ENCODE measurements at places on chromosomes 4 and X.

- DNase-seq, result no peak
Observed at GRCh38 chrX:134525086-134525792, 65.3 kb downstream of the HPRT1 start.

- DNase-seq, result no peak
Observed at GRCh38 chr4:88091378-88091777, 67.1 kb downstream of the ABCG2 start.

GRCh38 chr4:163495900-163496299 lies 1.4 kb downstream of the TMA16 start:
- no peak for DNase-seq

GRCh38 chr4:158940271-158940670 lies 162.6 kb upstream of the RAPGEF2 start:
- DNase-seq, result no peak

GRCh38 chr4:121421594-121421993 lies 40.8 kb upstream of the QRFPR start:
- DNase-seq, result peak; percentile 26

GRCh38 chr4:94714365-94715160 lies 43.2 kb upstream of the BMPR1B start:
- DNase-seq, result no peak

- DNase-seq, result peak; percentile 65
Observed at GRCh38 chrX:13376857-13377549, 57.1 kb upstream of the ATXN3L start.

DNA sequence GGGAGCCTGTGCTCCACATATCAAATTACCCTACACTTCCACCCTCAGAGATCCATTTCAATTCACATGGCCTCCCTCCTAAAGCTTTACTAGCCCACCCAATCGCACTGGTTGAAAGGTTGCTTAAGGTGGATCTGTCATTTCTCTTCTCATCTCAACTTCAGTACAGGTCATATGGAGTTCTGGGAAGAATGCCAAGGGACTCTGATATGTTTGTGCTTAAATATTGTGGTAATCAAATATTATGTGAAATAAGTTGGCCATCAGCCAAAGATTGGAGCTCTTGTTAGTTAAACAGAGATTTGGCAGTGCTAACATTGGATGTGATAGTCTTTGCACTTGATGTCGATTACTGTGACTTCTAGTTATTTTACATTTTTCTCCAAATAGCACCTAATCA lies 20.5 kb downstream of the SEPTIN6 start:
- no peak for DNase-seq

- DNase-seq, result no peak
Observed at GRCh38 chrX:118552121-118552900, 56.7 kb downstream of the DOCK11 start.

DNA sequence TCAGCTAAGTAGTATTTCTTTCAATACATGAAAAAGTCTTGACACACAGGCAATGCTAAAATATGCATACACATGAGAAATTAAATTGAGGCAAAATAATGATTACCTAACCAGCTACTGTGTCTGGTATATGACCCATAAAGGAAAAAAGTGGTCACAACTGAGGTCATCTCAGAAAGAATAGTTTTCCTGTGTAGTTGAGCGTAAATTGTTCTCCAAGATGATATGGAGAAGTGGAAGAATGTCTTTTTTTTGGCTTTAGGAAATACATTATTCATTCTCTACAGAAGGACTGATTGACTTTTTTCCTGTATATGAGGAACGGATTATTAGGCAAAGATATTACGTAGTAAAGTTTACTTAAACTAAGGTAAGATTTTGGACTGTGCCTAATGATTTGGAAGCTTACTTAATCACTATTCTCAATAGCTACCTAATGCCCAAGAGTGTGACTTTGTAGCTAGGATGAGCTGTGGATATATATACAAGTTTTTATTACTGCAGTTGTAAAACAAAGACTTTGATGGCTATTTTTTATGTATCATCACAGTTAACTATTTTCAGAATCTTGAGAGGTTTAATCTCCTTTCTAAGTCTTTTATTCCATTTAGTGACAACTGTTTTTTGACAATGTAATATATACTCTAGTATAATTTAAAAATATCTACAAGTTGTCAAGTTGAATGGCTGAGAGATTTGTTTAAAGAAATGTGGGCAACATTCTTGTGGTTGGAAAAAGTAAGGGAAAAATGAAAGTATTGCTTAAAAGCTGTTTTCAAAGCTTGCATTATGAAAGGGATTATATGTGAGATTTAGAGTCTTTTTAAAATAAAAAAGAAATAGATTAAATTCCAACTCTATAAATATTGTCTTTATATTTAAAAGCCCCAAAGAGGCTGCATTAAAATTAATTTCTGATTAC lies 100.2 kb downstream of the PDLIM5 start:
- DNase-seq, result no peak

GRCh38 chrX:120311727-120312063 lies 434 bp upstream of the TMEM255A start:
- DNase-seq, result no peak

- no peak for DNase-seq
Observed at GRCh38 chrX:84487365-84488353, 14.6 kb downstream of the HDX start.

- no peak for DNase-seq
Observed at GRCh38 chr4:121734571-121734970, 30.4 kb downstream of the SMIM43 start.

DNA sequence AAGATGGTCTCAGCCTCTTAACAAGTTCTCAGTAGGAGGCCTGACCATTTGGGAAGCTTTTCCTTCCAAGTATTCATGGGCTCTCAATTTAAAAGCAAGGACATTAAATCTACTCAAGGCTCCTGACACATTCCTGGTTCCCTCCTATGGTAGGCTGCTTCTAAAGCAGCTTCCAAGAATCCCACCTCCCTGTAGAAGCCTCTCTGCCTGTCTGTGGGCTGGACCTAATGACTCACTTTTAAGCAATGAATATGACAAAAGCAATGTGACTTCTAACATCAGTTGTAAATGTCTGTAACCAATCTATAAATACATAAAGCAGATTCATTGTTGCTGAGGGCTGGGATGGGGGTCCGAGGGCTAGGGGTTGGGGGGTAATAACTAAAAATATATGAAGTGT lies 99.5 kb upstream of the FAM9B start:
- no peak for DNase-seq

GRCh38 chr4:75432683-75433082 lies 81.5 kb downstream of the RCHY1 start:
- peak; percentile 21 for DNase-seq

DNA sequence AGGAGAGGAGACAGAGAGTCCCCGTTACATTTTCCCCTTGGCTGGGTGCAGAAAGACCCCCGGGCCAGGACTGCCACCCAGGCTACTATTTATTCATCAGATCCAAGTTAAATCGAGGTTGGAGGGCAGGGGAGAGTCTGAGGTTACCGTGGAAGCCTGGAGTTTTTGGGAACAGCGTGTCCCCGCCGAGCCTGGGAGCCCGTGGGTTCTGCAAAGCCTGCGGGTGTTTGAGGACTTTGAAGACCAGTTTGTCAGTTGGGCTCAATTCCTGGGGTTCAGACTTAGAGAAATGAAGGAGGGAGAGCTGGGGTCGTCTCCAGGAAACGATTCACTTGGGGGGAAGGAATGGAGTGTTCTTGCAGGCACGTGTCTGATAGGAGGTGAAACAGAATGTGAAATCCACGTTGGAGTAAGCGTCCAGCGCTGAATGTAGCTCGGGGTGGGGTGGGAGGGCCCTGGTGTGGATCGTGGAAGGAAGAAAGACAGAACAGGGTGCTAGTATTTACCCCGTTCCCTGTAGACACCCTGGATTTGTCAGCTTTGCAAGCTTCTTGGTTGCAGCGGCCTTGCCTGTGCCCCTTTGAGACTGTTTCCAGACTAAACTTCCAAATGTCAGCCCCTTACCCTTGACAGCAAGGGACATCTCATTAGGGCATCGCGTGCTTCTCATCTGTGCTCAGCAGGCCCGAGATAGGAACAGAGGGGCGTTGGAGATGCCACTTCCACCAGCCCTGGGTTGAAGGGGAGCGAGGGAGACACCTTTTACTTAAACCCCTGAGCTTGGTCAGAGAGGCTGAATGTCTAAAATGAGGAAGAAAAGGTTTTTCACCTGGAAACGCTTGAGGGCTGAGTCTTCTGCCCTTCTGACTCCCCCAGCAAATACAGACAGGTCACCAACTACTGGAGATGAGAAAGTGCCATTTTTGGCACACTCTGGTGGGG lies 2.7 kb downstream of the SHOX start:
- no peak for DNase-seq

- no peak for DNase-seq
Observed at GRCh38 chr4:8593264-8594096, 915 bp downstream of the CPZ start.

- DNase-seq, result no peak
Observed at GRCh38 chrX:44439242-44439794, 95.8 kb upstream of the EFHC2 start.

DNA sequence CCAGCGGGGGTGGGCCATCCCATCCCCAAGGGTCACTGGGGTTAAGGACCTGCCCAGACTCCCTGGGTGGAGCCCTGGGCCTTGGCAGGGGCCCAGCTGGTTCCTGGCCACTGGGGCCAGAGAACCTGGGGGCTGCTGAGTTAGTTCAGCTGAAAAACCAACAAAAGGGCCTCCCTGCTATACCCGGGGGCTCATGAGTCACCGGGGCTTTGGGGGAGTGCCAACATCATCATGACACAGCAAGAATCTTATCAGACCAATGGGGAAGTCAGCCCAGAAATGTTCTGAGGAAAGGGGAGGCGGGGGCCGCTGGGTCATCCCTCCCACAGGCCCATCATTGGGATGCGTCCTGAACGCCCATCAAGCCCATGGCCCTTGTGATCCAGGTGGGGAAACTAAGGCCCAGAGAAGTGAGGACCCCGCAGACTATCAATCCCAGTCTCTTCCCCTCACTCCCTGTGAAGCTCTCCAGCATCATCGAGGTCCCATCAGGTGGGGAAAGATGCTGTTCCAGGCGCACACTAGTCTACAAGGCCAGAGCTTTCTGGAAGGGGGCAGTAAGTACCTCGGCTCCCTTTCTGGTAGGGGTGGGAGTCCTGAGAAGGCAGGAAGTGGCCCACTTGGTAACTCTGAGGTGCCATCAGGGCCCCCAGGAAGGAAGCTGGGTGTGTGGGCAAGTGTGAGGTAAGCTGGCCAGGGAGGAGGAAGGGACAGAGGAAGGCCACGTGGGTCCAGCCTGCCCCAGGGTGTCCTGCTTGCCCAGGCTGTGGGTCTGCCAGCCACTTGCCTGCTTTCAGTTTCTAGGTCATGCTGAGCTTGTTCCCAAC lies 4.5 kb downstream of the G6PD start:
- DNase-seq, result no peak

GRCh38 chr4:101123231-101123630 lies 224.1 kb downstream of the PPP3CA start:
- DNase-seq, result no peak

DNA sequence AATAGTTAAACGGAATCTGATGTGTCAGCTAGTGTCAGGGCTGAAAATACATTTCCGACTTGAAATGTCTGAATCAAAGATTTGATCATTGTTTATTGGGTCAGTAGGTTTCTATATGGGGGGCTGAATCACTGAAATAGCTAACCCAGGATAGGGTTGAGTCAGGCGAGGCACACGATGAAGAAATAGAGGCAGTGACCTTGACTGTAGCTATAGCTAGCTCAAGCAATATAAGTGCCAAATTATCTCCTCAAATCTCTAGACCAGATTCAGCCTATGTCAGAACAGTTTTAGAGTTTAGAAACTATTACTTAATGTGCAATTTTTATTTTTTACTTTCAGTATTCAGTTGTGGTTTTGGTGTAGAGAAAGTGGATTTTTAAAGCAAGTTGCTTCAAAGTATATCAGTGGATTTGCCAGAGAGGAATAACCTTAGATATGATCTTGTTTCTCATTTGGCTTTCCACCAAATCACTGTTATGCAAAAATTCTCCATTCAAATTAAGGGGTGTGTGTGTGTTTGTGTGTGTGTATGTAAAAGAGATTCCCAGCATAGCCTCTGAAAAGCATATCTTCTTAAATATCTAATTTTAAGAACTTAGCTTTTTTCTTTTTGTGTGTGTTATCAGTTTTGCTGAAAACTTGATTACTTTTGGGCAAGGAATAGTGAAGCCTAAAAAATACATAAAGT lies 100.3 kb upstream of the RPL34 start:
- no peak for DNase-seq

DNA sequence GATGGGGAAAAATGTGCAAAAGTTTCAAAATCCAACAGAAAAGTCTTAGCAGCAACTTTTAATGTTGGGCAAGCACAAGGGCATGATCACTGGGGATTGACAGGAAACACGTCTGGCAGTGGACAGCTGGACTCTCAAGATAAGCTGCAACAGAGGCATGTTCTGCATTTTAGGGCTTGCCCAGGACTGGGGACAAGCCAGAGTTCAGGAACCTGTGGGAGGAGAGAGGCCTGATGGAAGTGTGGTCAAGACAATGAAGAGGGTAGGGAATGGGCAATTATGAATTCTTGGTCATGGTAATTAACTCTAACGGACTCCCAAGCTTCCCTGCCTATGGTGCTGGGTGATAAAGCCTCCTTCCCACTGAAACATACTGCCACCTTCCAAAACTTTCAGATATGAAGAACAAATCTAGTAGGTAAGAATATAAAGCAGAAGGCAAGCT lies 48.4 kb downstream of the ANXA3 start:
- DNase-seq, result no peak

DNA sequence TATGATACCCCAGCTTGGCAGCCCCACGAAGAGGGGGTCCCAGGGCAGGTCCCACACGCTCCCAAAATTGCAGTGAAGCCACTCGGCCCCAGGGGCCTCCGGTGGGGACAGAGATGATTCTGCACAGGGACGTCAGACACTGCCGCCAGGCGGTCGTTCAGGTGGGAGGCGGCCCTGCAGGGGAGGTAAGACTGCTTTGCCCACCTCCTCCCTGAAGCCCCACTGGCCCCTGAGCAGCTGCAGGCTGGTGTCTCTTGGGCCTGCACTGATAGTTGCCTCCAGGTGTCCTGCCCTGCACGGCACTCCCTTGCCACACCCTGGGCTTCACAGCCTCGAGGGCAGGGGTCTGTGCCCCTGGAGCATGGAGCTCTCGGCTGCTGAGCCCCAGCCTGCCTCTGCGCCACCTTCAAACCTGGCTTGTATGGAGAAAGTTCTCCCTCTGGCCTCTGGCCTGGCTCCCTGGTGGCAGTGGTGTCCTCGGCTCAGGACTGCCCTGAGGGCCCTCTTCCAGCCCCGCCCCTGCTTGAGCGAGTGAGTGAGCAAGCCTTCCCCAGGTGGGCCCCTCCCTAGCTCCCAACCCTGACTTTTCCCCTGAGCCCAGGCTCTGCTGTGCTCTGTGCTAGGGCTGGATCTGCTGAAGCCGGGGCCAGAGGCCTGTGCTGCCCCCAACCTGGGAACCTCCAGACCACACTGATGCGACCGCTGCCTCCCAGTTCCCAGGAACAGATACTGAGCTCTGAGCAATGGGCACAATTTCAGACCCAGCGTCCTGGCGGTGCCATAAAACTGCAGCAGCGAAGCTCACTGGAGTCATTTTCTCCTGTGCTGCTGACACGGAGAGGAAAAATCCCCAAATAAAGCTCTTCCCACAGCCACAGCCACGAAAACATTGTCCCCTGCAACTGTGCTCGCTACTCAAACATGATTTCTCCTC lies 16.1 kb downstream of the ADRA2C start:
- no peak for DNase-seq

- DNase-seq, result no peak
Observed at GRCh38 chrX:41541386-41541785, 94.2 kb downstream of the NYX start.

GRCh38 chrX:107447642-107448041 lies 1.8 kb upstream of the FRMPD3 start:
- no peak for DNase-seq

GRCh38 chr4:143404555-143404954 lies 67.9 kb downstream of the GAB1 start:
- no peak for DNase-seq
